Liver (tissue), 10 donors: ENCODE measurements at places on chromosomes 12 and 14.

GRCh38 chr14:101916816-101917412 is 47.5 kb upstream of the DYNC1H1 start:
- no peak overlapping the region for H3K27ac ChIP-seq
- DNase-seq = no peak
- no peaks in the 10 kb centered on the region for H3K4me1 ChIP-seq
- no peak overlapping the region for H3K4me3 ChIP-seq
- peaks cover 22% of the 10 kb centered on the region for H3K36me3 ChIP-seq

- H3K4me1 ChIP-seq = no peaks in the 10 kb centered on the region
- no peak overlapping the region for H3K4me3 ChIP-seq
- no peaks in the 10 kb centered on the region for H3K36me3 ChIP-seq
Measured at GRCh38 chr14:32560209-32560857, 231.2 kb downstream of the AKAP6 start.

GRCh38 chr12:28308891-28309290 is 118.6 kb downstream of the CCDC91 start:
- H3K27ac ChIP-seq = no peak overlapping the region
- no peaks in the 10 kb centered on the region for H3K4me1 ChIP-seq
- DNase-seq = no peak
- peaks cover 7% of the 10 kb centered on the region for H3K36me3 ChIP-seq
- no peaks in the 10 kb centered on the region for H3K27me3 ChIP-seq

- no peak for DNase-seq
- H3K4me1 ChIP-seq = peaks cover 14% of the 10 kb centered on the region
- no peaks in the 10 kb centered on the region for H3K36me3 ChIP-seq
- H3K27ac ChIP-seq = no peak overlapping the region
Measured at GRCh38 chr14:24414077-24414476, 15.3 kb downstream of the NYNRIN start.

DNA sequence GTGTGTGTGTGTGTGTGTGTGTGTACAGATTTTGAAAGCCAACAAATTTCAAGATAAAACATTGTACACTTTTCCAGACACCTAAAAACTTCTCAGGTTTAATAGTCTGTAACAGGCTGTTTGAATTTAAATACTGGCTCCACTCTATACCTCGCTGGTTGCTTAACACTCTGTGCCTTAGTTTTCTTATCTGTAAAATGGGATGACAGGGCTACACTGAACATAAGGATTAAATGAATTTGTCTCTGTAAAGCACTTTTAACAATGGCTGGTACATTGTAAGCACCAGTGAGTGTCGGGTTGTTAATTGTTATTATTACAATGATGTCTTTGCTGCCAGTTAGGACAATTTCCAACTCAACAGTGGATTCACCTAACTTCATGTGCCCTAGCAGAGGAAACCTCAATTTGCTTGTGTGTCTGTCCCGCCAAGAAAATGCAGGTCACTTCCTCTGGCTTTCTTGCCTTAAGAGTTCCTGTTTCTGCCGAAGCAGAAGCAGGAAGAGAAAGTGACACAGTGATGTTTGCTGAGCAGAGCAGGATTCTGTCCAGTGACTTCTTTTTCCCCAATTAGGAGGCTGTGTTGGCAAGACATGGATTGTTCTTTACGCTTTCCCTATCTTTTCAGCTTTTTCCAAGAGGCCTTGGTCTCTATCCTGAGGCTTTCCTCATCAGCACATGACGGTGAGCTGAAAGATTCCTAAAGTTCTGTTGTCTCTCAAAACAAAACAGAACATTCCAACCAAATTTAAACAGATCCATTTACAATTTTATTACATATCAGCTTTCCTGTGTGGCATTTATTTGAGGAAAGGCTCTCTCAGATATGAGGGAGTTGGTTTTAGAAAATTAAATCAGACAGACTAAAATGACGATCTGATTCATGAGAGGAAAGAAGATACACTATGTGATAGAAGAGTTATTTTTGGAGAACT is 154.1 kb upstream of the ATP2B1 start:
- H3K4me3 ChIP-seq = no peak overlapping the region
- no peaks in the 10 kb centered on the region for H3K36me3 ChIP-seq
- H3K27me3 ChIP-seq = no peaks in the 10 kb centered on the region
- no peak for DNase-seq
- no peaks in the 10 kb centered on the region for H3K4me1 ChIP-seq

DNA sequence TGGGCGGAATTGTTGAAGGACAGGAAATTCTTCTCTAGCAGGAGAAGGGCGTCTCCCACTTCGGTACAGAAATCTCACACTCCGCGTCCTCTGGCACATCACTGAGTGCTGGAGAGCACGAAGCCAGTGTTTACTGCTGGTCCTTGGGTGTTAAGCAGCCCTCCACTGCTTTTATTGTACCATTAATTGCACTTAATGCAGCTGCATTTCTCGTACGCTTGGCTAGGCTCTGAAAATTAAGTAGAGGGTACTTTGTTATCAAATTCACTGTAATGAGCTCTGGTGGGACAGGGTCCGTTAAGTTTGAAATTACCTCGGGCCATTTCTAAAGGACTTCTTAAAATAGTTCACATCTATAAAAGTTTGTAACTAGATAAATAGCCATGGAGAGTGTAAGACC is 411.2 kb downstream of the NPAS3 start:
- no peaks in the 10 kb centered on the region for H3K27me3 ChIP-seq
- DNase-seq = no peak
- H3K36me3 ChIP-seq = no peaks in the 10 kb centered on the region
- no peak overlapping the region for H3K4me3 ChIP-seq
- H3K4me1 ChIP-seq = no peaks in the 10 kb centered on the region
- no peak overlapping the region for H3K27ac ChIP-seq

DNA sequence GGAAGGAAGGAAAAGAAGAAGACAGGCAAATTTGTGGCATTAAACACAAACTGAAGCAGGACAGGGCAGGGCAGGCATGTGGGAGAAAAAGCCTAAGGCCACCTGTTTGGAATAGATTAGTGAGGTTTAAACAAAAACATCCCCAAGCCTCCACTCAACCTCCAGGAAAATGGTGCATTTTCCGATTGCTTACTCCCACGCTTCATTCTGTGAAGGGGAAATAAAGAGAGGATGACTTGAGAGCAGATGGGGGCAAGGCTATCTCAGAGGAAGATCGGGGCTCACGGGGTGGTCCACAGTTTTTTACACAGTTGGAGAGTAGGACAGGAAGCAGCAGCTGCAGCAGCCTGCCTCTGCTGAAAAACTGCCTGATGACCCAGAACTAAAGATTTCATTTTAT is 250.9 kb downstream of the DUSP6 start:
- no peaks in the 10 kb centered on the region for H3K27me3 ChIP-seq
- H3K27ac ChIP-seq = no peak overlapping the region
- no peak for DNase-seq

DNA sequence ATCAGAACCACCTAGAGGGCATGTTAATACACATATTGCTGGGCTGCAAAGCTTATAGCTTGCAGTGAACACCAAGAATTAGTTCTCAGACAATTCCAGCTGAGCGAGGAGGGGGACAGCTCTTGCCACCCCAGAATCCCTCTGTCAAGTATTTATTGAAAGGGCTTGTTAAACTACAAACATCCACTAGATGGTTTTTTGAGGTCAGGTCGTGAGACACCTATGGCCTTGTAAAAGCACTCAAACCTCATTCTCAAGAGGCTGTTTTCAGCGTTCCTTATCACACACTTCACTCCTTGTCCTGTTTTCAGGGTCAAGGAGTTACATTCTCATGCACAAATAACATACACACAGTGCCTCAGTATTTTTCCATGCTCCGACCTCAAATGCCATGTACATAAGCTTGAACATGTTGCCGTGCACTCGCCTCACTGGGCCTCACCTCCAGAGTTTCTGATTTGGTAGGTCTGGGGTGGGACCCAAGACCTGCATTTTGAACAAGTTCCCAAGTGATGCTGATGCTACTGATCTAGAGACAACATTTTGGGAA is 98.8 kb upstream of the PTPRR start:
- H3K4me3 ChIP-seq = no peak overlapping the region
- no peaks in the 10 kb centered on the region for H3K36me3 ChIP-seq
- no peak overlapping the region for H3K27ac ChIP-seq
- no peaks in the 10 kb centered on the region for H3K4me1 ChIP-seq

DNA sequence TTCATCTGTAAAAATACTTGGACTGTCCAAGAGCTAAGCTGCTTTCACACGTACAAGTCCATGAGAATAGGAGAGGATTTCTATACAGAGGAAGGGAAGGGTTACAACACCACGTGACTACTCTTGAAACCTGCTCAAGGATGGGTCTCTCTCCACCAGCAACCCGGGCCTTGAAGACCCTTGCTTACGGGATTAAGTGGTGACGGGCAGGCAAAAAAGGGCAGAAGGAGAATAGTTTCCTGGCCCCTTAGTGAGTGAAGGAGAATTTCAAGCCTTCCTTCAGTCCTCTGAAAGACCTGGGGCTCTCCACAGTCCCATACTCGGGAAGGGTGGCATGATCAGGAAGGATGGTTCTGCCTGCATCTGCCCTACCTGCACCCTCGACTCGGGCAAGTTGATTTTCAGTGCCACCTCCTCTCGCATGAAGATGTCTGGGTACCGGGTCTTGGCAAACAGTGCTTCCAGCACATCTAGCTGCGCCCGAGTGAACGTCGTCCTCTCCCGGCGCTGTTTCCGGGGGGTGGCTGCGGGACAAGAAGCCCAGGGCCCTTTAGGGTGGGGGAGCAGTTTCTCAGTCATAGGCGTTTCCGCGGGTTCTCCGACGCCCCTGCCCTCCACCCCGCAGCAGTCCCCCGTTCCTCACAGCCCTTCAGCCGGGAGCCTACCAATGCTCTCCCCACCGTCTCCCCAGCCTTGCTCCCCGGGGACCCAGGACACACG is 6.3 kb downstream of the OTX2 start:
- no peak overlapping the region for H3K4me3 ChIP-seq
- H3K36me3 ChIP-seq = no peaks in the 10 kb centered on the region
- no peak for DNase-seq
- no peaks in the 10 kb centered on the region for H3K4me1 ChIP-seq
- H3K27me3 ChIP-seq = peaks cover 10% of the 10 kb centered on the region

DNA sequence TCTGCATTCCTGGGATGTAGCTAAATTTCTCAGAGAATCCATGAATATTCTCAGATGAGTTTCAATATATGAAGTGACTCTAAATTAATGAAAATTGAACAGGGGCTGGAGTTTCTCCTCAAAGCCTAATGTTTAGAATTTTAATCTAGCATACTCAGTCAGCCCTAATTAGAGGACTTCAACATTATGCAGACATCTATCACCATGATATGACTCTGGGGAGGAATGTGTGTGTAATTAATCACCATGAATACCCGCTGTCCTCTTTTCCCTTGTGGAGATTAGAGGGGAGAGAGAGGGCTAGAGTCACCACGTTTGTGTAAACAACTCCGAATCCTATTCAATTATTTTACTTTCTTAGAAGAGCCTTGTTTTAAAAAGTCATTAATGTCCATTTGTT is 698.6 kb upstream of the MDGA2 start:
- H3K36me3 ChIP-seq = no peaks in the 10 kb centered on the region
- no peak for DNase-seq
- H3K27ac ChIP-seq = no peak overlapping the region
- no peaks in the 10 kb centered on the region for H3K27me3 ChIP-seq
- no peaks in the 10 kb centered on the region for H3K4me1 ChIP-seq

- H3K27me3 ChIP-seq = no peaks in the 10 kb centered on the region
- H3K4me1 ChIP-seq = peaks cover 13% of the 10 kb centered on the region
- no peak for DNase-seq
- no peaks in the 10 kb centered on the region for H3K36me3 ChIP-seq
- H3K4me3 ChIP-seq = no peak overlapping the region
- no peak overlapping the region for H3K27ac ChIP-seq
Measured at GRCh38 chr14:104290756-104291122, 152.4 kb downstream of the KIF26A start.

- no peak for DNase-seq
- no peak overlapping the region for H3K4me3 ChIP-seq
- no peaks in the 10 kb centered on the region for H3K4me1 ChIP-seq
- no peaks in the 10 kb centered on the region for H3K27me3 ChIP-seq
- no peak overlapping the region for H3K27ac ChIP-seq
Measured at GRCh38 chr14:30077946-30078345, 150.3 kb upstream of the PRKD1 start.

GRCh38 chr12:90037740-90038139 is 329.1 kb upstream of the ATP2B1 start:
- no peaks in the 10 kb centered on the region for H3K36me3 ChIP-seq
- no peak overlapping the region for H3K4me3 ChIP-seq
- no peak for DNase-seq

GRCh38 chr12:1246637-1247036 is 255.6 kb downstream of the ERC1 start:
- no peaks in the 10 kb centered on the region for H3K36me3 ChIP-seq
- no peak for DNase-seq
- H3K4me1 ChIP-seq = no peaks in the 10 kb centered on the region
- H3K27ac ChIP-seq = no peak overlapping the region
